ENCODE measurements at places on chromosomes 12 and 14.

DNA sequence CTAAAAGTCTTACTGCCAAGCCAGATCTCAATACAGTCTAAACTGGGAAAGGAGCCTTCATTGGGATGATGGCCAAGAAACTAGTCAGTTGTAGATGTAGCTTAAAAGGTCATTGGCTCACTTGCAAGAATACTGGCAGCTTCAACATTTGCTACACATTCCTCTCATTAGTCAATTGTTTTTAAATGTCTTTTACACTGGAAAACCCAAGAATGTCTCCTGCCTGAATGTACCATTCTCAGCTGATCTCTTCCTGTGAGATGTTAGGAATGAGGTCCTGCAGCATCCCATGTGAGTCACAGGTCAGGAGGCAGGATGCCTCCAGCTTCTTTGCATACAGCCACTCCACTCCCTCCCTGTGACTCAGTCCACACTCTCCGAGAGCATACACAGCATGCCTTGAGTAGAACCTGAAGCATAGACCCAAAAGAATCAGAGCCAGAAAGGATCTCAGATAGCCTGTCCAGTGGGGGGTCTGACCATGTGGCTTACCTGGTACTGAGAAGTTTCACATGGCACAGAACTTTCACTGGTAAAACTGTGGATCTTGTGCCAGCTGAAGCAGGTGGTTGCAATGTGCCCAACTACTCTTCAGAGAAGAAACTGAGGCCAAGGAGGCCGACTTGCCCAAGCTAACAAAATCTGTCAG, 56.0 kb upstream of the HECTD1 start:
- peak; percentile 100 for DNase-seq

DNA sequence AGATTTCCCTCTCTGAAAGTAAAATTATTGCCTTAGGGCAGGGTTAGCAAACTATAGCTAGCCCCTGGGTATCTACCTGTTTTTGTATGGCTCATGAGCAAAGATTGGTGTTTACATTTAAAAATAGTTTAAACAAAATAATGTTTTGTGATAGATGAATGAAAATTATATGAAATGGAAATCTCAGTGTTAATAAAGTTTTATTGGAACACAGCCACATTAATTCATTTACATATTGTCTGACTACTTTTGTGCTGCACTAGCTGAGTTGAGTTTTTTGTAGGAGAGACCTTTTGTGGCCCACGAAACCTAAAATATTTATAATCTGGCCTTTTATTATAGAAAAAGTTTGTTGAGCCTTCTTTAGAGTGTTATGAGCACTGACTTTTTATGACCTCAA, 48.5 kb downstream of the ADIPOR2 start:
- no peak for DNase-seq

- no peak for DNase-seq
Observed at GRCh38 chr12:78804262-78804661, 60.3 kb upstream of the SYT1 start.

DNA sequence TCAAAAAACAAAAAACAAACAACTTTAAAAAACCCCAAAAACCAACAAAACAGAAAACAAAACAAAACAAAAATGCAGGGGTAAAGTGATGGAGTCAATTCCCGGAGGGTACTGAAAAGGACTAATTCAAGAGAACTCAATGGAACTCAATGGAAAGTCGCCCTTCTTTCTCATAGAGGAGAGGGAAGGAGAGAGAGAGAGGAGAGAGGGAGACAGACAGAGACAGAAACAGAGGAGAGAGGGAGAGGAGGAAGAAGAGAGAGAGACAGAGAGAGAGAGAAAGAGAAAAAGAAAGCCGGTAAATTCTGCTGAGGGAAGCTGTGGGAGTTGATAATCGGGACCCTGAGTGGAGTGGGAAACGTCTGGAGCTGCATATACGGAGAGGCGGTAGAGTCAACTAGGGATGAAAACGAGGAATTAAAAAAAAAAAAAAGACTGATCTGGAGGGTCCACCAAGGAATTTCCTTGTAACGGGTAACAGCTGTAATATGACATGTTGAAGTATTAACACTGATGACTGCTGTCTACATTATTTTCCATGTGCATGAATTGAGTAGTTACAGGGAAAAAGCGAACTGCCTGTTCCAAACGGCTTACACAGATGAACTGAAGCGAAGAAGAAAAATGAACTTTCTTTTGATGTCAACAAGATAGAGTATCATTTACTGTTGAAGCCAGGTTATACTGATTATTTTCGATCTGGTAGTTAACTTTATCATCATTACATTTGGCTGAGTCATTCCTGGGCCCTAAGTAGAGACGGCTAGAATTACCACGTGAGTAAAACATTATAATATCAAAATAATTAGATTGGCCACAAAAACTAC, 934 bp upstream of the ZC2HC1C start:
- no peak for DNase-seq

DNA sequence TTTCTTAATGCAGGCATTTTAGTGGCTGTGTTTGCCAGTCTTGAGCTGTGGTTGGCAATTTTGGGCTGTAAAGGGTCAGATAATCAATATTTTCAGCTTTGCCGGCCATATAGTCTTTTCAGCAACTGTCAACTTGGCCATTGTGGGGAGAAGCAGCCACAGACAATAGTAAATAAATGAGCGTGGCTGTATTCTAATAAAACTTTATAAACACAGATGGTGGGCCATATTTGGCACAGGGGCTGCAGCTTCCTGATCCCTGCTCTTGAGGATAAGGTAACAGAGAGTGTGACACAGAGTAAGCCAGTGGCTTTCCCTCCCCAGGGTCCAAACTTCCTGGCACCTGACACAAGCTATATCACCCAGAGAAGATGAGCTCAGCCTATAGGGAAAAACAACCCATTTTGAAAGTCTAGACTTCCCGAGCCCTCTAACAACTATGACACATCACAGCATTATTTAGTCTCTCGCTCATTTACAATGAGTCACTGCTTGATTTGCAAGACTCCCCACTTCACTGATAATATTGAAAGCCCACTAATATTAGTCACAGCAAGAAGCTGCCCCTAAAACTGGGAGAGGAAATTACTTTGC, 163.1 kb upstream of the TMPO start:
- no peak for DNase-seq

DNA sequence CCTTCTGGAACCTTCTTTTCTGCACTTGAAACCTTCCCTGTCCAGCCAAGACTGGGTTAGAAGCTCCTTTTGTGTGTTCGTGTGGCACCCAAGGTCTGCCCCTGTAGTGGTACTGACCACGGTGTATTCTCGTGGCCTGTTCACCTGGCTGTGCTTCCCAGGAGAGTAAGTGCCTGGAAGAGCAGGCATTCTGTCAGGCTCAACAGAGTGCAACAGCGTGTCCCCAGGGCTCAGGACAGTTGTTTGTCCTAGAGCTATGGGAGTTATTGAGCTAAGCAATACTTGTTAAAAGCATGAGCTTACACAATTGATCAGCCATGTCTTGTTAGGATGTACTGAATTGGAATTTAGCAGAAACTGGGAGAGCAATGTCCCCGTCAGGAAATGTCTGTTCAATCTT, 12.9 kb upstream of the SLC38A2 start:
- DNase-seq, result no peak

DNA sequence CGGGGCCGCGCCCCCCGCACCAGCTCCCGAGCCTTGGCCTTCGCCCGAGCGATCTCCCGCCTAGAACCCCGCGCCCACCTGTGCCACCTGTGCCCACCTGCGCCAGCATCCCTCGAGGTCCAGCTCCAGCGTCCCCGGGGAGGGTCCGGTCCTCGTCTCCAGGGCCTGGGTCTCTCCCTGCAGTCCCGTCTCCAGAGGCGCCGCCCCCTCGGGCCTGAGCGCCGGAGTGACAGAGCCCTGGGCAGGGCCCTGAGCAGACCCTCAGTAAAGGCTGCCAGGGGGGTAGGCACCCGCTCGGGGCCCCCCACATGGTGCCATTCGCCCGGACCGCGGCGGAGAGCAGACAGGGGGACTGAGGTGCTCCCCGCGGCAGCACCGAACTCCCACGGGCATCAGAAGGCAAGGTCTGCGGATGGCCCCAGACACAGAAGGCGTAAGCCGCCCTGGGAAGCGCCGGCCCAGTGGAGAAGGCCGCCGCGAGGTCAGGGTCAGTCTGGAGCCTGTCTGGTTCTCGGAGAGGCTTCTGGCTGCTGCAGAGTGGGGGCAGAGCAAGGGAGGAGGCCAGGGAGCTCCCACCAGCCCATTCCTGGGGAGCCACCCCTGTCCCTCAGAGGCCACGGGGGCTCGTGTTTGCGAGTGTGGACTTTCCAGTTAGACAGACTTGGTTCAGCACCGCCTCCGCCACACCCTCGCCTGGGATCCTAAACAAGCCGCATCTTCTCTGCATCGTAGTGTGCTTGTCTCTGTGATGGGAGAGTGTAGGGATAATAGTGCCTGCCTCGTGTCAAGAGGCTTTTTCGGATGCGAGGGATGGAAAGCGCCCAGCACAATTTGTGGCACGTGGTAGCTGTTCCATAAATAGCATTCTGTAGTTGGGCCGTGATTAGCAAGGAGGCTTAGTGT, 1.1 kb upstream of the PPP1R13B start:
- no peak for DNase-seq
